ENCODE measurements at places on chromosomes 2 and 18.
A peak's percentile ranks its signal among the peaks of the same experiment; 100 is the strongest.

- no peak for DNase-seq
Observed at GRCh38 chr2:241773511-241774418, 2.9 kb upstream of the GAL3ST2 start.

- DNase-seq, result no peak
Observed at GRCh38 chr2:195532628-195533271, 124.3 kb upstream of the SLC39A10 start.

- no peak for DNase-seq
Observed at GRCh38 chr2:229521576-229521975, 192.8 kb downstream of the DNER start.

GRCh38 chr2:152635635-152636298 is 81.5 kb downstream of the PRPF40A start:
- DNase-seq, result peak; percentile 35

Data from stimulated activated CD8-positive, alpha-beta memory T cell treated with anti-CD3 and anti-CD28 coated beads, Interleukin-15, amount 100 ng/mL, for 24 hours (primary cell).